Stimulated activated CD4-positive, alpha-beta T cell treated with anti-CD3 and anti-CD28 coated beads, Interleukin-12 subunit alpha, Interleukin-12 subunit beta, amount 100 ng/mL, for 24 hours (primary cell): ENCODE measurements at places on chromosomes 12 and 14.

- no peak for DNase-seq
Measured at GRCh38 chr14:65164068-65164824, 61.9 kb upstream of the MAX start.

GRCh38 chr12:48683534-48683933, 1.5 kb upstream of the KANSL2 start:
- DNase-seq = no peak

- DNase-seq = no peak
Measured at GRCh38 chr12:43758247-43758727, 303 bp downstream of the PUS7L start.

GRCh38 chr12:18951218-18951617, 178.3 kb upstream of the PLEKHA5 start:
- DNase-seq = no peak

GRCh38 chr12:90428465-90428864, 526.5 kb downstream of the CCER1 start:
- DNase-seq = no peak
